ENCODE measurements at places on chromosomes 4 and X.

- DNase-seq, result peak; percentile 93
These were observed 81.5 kb upstream of the EGFL6 start for GRCh38 chrX:13487731-13488505.

DNA sequence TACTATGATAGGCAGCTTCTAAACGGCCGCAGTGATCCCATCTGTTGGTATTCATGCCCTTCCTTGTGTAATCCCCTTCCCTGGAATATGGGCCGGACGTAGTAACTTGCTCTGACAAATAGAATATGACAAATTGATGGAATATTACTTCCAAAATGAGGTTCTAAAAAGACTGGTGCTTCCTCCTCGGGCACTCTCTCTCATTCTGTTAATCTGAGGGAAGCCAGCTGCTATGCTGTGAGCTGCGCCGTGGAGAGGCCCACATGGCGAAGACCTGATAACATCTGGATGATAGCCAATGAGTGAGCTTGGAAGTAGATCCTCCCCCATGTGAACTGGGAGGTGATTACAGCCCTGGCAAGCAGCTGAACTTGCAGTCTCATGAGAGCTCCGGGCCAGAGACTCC lies 27.2 kb upstream of the SLC25A4 start:
- DNase-seq, result no peak

DNA sequence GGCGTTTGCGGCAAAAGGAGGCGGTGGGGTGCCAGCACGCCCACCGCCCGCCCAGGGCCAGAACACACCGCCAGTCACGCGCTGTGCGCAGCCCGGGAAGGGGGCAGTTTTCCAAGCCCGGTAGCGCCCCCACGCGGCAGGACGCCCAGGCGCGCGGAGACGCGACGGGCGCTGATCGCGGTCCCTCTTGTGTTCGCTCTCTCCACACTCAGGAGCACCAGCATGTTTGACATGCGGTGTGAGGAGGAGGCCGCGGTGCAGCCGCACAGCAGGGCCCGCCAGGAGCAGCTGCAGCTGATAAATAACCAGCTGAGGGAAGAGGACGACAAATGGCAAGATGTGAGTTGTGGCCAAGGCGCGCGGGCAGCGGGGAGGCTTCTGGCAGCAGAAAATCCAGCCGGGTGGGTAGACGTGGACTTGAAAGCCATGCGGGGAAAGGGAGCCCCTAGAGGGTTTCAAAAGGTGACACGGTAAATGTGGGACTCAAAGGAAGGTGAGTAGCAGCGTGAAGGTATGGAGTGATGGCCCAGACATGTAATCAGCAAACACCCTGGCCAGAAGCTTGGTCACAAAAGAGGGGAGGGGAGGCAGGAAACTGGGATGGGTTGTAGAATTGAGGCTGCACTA lies 104.1 kb downstream of the PHOX2B start:
- DNase-seq, result no peak

DNA sequence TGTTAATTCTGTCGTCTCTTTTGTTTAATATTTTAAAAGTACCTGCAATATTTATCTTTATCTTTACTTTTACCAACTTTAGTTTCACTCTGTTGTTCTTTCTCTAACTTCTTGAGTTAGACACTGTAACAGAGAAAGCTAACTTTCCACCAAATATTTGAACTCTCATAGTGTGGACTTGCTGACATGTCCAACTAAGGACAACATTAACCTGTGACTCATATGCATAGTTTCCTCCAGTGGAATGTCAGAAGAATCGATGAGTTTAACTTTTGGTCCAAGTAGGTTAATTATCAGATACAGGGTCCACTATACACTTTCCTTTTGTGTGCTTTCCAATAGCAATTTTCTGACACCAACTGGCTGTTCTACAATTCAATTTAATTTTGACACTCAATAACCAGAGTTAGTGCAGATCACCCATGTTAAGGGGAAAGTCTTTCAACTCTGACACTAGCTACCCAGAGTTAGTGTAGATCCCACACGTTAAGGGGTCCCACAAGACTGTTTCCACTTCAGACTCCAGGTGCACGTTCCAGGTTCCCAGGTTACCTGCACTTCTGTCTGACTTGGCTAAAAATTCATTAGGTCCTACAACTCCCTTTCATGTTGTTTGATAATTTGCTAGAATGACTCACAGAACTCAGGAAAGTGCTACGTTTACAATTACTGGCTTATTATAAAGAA lies 559.0 kb upstream of the AMOT start:
- DNase-seq, result no peak

DNA sequence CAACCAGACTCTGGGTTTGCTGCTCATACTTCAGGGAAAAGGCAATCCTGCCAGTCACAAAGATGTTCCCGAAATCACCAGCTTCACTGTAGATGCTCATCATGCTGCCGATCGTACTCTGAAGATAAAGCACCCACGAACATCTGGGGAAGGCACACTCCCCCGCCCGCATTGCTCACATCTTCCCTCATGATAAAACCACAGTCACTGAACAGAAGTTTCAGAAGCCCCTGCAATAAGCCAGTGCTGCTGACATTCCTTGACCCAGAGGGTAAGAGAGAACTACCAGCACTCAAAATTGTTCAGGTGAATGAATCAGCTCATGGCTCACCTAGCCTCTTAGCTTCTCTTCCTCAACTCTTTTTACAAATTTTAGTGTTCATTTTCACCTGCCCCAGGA lies 43.1 kb downstream of the SRPX2 start:
- no peak for DNase-seq

- DNase-seq, result peak; percentile 35
These were observed 8.7 kb upstream of the SLC25A4 start for GRCh38 chr4:185134307-185134869.
